ENCODE measurements at places on chromosomes 5 and 9.

- DNase-seq: no peak
Measured at GRCh38 chr9:129685220-129685932, 19.9 kb downstream of the PRRX2 start.

DNA sequence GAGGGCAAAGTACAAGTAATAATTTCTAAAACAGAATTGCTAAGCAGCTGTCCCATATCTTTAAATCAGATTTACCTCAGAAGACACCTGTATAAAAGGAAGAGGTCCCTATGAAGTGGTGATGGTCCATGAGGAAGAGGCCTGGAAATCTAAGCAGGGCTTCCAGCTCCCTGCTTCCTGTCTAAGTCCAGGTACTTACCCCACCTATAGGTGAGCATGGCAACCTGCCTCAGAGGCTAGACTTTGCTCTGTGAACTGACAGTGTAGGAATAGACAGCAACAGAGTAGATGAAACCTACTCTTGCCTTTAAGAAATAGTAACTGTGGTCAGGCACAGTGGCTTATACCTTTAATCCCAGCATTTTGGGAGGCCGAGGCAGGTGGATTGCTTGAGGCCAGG is 55.8 kb upstream of the ARRDC3 start:
- no peak for DNase-seq

- DNase-seq: no peak
Measured at GRCh38 chr5:169074839-169075238, 226.1 kb downstream of the SLIT3 start.

GRCh38 chr9:92640398-92641091 is 29.4 kb downstream of the IPPK start:
- DNase-seq: no peak

GRCh38 chr9:111106202-111106601 is 67.9 kb upstream of the LPAR1 start:
- no peak for DNase-seq

DNA sequence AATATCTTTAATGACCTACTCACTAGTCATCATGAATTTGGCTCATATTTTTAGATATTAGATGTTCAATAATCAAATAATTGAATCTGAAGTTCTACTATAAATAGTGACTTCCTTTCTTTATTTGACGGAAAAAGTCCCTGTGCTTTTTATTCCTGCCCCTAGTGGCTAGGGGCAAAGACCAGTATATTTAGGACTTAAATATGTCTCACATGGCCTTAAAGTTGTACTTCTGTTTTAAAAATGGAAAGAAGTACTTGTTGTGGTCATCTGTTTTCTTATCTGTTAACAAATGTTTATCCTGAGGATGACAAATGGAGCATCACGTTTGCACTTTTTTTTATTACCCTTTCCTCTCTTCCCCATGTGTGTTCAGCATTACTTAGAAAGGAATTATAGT is 89.2 kb upstream of the GRHPR start:
- DNase-seq: no peak

- no peak for DNase-seq
Measured at GRCh38 chr5:33721491-33722200, 170.1 kb downstream of the ADAMTS12 start.

- no peak for DNase-seq
Measured at GRCh38 chr9:95411054-95411892, 93.8 kb upstream of the FANCC start.

GRCh38 chr9:73210886-73211666 is 59.4 kb downstream of the ANXA1 start:
- DNase-seq: no peak

- no peak for DNase-seq
Measured at GRCh38 chr5:127275641-127276193, 14.9 kb upstream of the MEGF10 start.

- no peak for DNase-seq
Measured at GRCh38 chr5:115530426-115530825, 14.1 kb downstream of the FEM1C start.

DNA sequence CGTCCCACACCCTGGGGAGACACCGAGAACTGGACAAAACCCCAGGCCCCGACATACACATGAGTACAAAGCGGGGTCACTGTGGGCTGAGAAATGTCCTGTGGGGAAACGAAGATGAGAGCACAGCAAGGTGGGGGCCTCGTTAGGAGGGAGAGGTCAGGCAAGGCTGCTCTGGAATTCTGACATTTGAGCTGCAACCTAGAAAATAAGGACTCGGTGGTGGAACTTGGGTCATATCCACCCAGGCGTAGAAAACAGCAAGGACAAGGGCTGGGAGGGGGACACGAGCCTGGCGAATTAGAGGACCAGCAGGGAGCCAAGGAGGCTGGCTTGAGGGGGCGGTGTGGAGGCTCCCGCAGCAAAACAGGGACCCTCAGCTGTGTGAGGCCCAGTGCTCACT is 32.8 kb downstream of the NCS1 start:
- no peak for DNase-seq

- no peak for DNase-seq
Measured at GRCh38 chr5:135066781-135067180, 32.8 kb upstream of the PITX1 start.

DNA sequence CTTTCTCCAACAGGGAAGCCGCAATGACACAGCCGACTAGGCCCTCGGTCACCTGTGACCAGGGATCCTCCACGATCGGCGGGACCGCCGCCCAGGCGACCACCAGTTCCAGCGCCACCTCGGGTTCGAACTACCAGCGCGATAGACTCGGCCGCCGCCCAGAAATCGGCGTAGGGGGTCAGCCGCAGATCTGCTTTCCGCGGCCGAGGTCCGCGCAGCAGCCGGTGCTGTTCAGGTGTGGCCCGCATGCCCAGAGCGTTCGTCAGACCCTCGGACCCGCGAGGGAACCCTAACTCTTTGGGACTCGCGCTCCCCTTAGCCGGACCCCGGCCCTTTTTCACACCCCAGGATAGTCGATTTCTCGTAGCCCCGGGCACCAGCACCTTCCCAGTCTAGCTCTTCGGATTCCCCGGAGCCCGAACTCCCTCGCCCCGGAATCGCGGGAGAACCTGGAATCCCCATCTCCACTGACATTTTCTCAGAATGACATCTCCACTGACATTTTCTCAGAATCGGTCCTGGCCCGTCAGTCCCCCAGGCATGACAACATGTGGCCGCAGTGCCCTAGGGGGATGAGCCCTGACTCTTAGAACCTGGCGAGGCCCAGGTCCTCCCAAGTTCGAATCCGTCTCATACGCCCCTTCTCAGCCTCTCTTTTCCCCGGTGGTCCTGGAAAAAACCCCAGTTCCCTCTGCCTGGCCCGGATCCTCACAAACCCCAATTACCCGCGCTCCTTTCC is 428 bp downstream of the C5orf52 start:
- no peak for DNase-seq

DNA sequence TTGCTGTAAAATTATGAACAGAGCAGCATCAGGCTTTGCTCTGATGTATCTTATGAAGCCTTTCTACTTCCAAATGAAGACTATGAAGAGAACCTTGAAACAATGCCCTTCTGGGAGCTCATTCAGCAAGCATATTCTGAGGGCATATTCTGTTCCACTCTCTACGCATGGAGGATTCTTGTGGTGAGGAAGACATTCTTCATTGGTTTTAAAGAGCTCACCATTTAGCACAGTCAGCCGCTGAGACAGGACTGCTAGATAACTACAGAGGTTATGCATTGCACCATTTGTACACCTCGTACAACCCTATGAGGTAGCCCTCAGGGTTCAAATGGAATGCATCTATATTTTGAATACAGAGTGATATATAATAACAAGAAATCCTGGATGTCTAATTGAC is 61.0 kb downstream of the INVS start:
- DNase-seq: no peak

- DNase-seq: no peak
Measured at GRCh38 chr9:22030101-22030598, 21.0 kb upstream of the CDKN2B start.

- DNase-seq: no peak
Measured at GRCh38 chr9:38724754-38725153, 4.8 kb upstream of the FAM240B start.

GRCh38 chr9:26326563-26326962 is 566.0 kb downstream of the CAAP1 start:
- peak; percentile 45 for DNase-seq

DNA sequence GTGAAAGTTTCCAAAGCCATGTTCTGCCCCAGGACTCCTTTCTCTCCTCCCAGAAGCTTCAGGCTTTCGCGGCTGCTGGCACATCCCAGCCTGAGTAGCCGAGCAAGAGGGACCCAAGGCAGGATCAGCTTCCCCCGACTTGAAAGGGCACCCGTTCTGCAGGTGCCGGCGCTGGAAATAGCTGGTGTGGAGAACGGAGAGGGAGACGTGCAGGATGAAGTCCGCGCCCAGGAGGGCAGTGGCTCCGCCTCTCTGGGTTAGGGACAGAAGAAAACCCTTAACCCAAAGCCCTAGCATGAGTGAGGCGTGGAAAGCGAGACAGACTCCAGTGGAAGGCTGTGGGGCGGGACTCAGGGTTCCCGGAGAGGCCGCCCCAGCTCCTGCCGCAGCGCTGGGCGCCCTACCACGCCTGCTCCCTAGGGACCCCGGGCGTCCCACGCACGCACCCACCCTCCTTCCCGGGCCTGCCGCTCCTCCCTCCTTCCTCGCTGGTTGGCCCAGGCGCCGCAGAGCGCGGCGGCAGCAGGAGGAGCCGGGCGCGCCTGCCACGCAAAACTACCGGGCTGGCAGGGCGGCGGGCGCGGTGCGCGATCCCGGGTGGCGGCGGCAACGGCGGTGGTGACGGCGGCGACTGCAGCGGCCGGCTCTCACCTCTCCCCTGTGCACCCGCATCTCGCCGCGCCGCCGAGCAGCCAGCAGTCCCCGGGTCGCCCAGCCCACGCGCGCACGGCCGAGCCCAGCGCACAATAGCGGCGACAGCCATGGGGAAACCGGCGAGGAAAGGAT is at the start of gene SLC1A1:
TSS of gene SLC1A1 (plus strand) at position 550 of the 786 bp plus-strand sequence. CDS start at position 762, 212 bp downstream.
- DNase-seq: no peak

DNA sequence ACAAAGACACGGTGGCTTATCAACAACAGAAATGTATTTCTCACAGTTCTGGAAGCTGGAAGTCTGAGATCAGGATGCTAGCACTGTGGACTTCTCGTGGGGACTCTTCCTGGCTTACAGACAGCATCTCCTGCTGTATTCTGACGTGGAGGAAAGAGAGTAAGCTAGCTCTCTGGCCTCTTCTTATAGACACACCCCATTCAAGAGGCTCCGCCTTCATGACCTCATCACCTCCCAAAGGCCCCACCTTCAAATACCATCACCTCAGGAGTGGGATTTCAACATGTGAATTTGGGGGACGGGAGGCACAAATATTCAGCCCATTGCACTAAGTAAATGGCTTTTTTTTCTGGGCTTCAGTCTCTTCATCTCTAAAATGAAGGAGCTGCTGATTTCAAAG is 27.6 kb downstream of the KCNMB1 start:
- no peak for DNase-seq

DNA sequence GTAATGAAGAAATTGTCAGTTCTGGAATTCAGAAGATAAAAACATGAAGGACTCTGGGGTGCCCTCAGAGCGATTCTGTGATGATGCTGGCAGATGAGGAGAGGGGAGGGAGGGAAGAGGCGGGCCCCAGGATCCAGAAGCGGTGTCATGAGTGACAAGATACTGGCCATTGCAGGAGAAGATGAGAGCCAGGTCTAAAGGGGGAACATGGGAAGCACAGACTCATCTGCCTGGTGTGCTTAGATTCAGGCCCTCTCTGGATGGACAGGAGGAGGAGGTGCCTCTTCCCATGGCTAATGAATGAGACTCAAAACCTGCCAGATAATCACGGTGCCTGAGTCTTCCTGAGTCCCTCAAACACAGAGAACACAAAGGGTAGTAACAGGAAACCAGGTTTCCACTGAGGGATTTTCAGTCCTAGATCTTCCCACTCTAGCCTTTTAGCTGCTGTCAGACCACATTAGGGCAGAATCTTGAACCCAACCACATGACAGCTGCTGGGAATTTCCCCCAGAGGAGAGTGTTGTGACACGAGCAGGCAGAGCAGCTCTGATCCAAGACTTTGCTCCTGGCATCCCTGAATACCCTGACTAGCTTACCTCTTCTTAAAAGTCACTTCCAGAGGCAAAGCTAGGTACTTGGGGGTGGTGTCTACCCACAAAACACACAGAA is 28.2 kb upstream of the HSPA9 start:
- DNase-seq: no peak

- DNase-seq: no peak
Measured at GRCh38 chr5:176359658-176360057, 1.9 kb downstream of the KIAA1191 start.

GRCh38 chr9:132201139-132201538 is 39.3 kb downstream of the NTNG2 start:
- DNase-seq: no peak

DNA sequence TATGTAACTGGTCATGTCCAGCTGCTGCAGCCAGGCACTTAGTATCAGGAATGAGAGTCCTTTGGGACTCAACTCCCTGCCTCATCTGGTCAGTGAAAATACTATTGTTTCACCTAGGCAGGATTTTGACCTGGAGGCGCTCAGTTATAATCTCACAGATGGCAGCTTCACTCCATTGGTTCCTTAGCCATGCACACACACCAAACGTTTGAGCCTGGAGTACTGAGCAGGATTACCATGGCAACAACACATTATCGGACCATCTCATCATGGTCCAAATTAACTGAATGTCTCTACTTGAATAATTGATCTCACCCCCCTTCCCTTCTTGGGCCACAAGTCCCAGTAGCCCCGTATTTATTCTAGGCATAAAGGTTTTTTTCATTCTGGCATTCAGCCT is 15.0 kb upstream of the SREK1 start:
- DNase-seq: no peak

Measured in fibroblast of skin of left biceps (primary cell).